Left ventricle myocardium superior (tissue), 1 donor: ENCODE measurements at places on chromosomes 1 and 21.

DNA sequence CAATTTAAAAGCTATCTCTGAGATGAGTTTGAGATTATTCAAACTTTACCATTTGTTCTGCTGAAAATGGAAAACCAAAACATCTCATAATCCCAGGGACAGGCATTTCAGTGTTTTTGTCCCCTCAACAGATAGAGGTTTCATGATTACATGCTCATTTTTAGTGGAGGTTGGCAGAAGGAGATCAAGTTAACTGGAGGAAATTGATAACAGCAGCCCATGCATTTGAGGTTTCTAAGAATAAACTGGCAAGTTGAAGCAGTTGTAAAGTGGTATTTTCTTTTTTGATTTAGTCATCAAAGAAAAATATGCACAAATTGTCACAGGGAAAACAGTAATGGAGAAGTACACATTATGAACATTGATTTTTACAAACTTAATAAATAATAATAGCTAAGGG, 205.8 kb downstream of the PLA2G4A start:
- no peak for DNase-seq

DNA sequence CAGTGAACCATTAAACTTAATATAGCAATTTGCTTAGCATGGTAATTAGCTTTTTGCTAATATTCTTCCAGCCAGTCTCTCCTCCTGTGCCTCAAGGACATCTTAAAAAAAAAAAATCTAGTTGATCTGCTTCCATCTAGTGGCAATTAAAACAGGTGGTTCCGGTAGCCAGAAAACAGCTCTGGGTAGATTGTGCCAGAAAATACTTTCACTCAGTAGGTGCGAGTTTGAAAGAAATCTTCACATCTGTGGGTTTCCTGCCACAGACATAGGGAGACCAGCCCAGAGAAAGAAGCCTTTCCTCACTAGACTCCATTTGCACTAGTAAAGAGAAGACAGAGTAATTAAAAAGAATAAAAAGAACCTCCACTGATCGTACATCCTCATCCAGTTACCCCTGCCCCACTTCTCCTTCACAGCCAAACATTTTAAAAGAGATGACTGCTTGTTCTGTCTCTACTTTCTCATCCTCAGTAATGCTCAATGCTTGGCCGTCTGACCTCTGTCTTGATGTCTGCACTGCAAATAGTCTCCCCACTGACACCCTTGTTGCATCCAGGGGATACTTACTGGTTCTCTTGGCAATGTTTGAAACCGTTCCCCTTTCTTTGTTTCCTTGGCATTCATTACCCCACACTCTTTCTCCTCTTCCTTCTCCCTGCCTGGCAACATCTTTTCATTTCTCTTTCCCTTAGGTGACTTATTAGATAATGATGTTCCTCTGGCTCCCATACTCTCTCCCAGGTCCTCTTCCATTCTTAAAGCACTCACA, 16.9 kb downstream of the SELL start:
- DNase-seq, result no peak

DNA sequence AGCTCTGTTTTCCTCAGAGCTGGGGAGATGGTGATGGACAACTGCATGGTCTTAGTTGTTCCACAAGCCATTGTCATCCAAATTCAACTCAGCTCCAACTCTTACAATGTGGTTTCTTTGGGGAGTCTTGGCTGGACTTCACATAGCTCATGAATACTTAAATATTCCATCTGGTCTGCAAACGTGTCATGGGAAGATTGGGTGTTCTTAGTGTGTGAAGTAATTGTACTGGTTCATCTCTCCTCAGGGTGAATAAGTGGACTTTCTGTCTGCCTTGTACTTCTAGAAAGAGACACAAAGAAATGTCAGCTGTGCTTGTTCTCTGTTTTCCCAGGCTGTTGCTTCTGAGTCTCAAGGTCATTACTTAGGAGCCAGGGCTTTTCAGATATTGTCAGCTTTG, 106.6 kb downstream of the VPS13D start:
- no peak for DNase-seq

DNA sequence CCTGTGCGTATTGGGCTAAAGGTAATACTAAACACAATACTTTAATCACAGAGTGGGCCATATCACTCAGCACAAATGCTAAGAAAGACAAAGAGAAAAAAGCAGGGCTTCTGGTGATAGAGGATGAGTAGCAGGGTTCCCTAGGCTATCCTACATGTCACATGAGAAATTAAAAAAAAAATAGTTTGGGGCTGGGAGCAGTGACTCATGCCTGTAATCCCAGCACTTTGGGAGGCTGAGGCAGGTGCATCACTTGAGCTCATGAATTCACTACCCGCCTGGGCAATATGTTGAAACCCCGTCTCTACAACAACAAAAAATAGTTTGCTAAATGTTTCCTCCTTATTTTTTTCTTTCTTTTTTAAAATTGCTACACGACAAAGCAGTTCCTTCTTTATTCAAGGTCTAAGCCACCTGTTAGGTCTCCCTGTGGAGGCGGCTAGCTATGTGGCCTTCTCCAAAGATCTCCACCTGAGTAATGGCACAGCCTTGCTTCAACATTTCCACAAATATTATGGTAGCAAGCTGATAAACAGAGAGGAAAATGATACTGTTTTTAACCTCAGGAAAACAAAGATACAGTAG, 1.5 kb downstream of the ENSA start:
- DNase-seq, result no peak

DNA sequence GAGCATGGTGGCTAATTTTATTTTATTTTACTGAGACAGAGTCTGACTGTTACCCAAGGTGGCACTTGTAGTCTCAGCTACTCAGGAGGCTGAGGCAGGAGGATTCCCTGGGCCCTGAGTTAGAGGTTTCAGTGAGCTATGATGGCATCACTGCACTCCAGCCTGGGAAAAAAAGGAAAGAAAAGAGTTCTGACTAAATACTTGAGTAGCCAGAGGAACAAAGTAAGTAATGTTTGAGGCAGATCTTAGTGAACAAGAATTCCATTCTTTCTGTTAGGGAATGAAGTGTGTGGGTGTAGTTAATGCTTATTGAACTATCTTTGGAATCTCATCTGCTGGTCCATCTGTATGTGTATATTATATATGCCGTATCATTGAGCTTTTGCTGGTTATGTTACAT, 13.1 kb upstream of the EVI5 start:
- no peak for DNase-seq

DNA sequence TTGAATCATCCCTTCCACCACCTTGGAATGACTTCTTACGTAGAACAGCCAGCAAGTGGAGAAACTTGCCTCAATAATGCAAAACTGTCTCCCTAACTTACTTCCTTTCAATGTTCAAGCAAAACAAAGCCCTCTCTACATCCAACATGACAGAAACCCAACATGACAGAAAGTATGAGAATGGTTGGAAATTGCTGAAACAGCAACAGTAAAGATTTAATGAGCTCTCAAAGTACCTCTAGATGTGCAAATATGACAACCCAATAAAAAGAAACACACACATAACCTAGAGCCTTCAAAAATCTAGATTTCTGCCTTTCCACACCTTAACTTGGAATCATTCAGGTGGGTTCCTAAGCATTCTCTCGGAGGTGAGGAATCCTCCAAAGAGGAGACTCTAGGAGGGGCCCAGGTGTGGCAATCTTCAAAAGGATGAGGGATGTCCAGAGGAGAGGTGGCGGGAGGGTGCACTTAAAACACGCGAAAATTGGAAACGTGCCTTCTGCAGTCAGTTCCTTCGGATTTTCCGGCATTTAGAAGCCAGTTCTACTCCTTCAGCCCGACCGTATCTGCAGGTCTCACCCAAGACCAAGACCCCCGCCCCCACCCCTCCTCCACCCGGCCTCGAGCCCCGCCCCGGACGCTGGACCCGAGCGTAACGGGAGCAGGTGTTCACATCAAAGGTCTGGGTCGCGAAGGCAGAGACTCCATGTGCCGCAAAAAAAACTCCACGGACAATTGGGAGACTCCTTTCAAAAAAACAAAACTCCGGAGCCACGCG, 996 bp upstream of the MGST3 start:
- DNase-seq, result no peak

DNA sequence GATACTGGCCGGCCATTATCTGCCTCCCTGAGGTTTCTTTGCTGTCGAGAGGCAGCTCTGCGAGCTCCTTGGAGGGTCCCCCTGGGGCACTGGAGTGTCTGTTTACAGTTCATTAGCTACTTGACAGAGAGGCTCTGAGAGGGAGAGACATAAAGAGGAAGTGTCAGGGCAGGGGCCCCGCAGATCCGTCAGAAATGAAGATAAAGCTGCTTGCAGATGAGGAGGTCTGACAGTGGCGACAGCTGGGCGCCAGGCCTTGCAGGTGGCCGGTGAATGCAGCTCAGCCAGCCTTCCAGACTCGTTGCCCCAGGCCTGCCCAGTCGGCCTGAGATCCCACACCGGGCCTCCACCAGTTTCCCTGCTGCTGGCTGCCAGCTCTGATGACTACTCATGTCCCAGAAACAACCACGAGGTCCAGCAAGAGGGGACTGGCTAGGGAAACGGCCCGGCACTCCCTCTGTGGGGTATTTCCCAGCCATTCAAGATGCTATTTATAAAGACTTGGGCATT, 84.7 kb downstream of the DISP3 start:
- DNase-seq, result no peak

DNA sequence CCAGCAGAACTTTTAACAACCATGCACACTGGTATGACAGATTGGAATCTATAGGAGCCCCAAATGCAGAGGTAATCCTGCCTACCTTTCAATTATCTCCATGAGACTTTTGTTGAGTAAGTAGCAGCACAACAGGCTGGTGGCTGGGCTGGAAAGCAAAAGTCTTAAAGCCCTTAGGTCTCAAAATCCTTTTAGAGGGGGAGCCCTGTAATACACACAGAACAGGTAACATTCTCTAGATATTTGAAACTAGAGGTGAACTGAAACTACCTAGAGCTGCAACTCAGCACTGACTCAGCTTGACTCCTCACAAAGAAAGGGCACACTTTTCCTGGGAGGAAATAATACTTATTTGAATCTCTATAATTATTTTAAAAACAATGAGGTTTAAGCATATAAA, 71.5 kb downstream of the CLCA4 start:
- no peak for DNase-seq

DNA sequence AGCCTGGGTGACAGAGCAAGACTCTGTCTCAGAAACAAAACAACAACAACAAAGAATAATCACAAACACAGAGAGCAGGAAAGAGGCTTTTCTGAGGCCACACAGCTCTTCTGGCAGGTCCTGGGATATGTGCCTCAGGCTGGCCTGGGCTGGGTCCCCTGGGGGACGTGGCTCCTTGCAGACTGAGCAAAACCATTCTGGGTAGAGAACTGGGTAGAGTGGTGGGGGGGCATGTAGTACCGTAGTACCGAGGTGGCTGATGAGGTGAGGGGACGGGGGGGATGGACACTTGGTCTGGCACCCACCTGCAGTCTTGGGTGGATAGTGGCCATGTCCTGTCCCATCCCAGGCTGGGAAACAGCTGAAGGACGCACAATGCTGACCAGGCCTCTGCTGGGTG, 6.0 kb downstream of the TMEM82 start:
- DNase-seq, result no peak

DNA sequence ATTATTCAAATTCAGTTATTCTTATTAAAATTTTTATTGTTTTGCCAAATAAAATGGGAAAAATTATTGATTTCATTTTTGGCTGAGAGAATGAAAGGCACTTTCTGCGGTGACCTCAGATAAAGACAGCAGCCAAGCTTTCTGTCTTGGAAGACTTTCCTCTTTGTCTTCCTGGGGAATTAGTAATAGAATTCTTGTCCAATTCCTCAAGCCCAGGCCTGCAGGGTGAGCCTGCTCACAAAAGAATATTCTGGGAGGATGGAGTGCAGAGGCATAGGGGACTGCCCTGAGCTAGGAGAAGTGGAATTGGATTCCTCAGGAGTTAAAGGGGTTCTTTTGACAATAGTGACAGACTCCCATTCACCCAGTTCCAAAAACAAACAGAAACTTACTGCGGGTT, 614.5 kb upstream of the ADGRL2 start:
- no peak for DNase-seq

DNA sequence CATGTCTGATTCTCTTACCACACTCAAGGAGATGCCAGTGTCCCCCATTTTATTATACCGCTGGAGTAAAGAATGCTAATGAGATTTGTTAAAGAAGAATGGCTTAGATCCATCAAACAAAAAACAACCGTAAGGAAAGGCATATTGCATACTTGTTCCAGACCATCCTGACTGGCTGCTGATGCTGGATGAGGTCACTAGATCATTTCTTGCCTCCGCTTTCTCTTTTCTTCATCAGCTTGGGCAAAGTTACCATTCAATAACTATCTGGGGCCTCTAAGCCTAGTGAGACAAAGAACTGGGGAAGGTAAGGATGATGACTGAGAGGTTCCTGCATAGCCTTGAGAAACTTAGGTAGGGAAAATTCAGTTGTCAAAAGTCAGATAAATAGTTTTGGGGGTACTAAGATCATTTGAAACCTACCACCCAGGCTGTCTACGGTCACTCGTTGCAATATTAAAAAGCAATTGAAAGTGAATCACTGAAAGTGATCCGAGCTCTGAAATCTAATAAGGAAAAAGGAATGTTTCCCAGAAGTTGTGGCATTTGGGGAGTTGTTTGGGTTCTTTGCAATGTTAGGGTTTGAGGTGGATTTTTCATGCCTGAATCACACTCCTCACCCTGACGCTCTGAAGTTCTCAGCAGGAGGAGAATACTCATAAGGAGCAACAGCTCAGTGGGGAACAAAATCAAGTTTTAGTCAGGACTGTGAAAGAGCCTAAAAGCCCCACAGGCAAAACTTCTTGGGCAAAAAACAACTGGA, 176.8 kb downstream of the HHIPL2 start:
- DNase-seq, result no peak

DNA sequence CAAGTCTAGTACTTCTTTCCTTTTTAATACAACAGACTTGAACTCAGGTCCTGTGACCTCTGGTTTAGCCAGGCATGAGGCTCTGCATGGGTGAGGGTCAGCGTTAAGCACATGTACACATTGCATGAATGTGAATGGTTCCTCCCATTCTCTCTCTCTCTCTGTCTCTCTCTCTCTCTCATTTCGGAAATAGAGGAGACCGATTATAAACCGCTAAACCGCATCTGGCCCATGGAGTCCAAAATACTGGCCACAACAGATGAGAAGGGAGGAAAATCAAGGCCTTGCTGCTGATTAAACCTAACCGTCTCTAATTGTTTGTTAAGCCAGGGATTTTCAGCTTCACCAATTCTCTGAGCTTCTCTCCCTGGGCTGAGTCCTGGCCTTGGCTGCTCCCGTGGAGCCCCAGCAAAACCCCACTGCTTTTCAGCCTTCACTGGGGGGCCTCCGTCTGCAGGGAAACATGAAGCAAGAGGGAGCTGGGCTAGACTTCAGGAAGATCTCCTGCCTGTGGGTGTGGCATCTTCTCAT, 6.6 kb downstream of the RSPO1 start:
- DNase-seq, result no peak

GRCh38 chr1:89615676-89616598, 17.0 kb upstream of the LRRC8C start:
- peak; percentile 35 for DNase-seq

- no peak for DNase-seq
Observed at GRCh38 chr1:83932281-83932680, 66.7 kb downstream of the TTLL7 start.

- no peak for DNase-seq
Observed at GRCh38 chr1:78226784-78227183, 181.0 kb downstream of the GIPC2 start.

- no peak for DNase-seq
Observed at GRCh38 chr1:16443975-16444770, 3.6 kb downstream of the NECAP2 start.

GRCh38 chr1:94015489-94015817, 105.5 kb downstream of the ABCA4 start:
- no peak for DNase-seq

- DNase-seq, result no peak
Observed at GRCh38 chr21:41775149-41775472, 8.3 kb upstream of the RIPK4 start.
